ENCODE measurements at places on chromosomes 4 and X. TPM values are rescaled to one million over a fixed set of nuclear protein-coding genes. Genes with fewer than 3 reads are reported as not detected.

Gene FOXO4
- total RNA-seq, result 3.7 TPM

Gene ARHGEF38
- not detected for total RNA-seq

Gene SMARCA1
- total RNA-seq, result 8.0 TPM

Gene JADE3
- 5.2 TPM for total RNA-seq

Gene TRIM61
- not detected for total RNA-seq

Gene UGT2A1
- not detected for total RNA-seq

Gene MAPK10
- total RNA-seq, result 0.07 TPM

Gene PLAC8
- total RNA-seq, result 2.1 TPM

Gene CFAP47
- total RNA-seq, result not detected

Gene TMSB15C
- total RNA-seq, result 1.3 TPM

Gene MAGEC2
- not detected for total RNA-seq

Gene BGN
- total RNA-seq, result 6.0 TPM

Gene SLIT2
- total RNA-seq, result 2.4 TPM

Gene LINC00632
- 2.3 TPM for total RNA-seq

Gene IRS4
- total RNA-seq, result not detected

Gene SHISA3
- 14.3 TPM for total RNA-seq

Gene NEUROG2
- not detected for total RNA-seq

Gene TGIF2LX
- not detected for total RNA-seq

Gene GLOD5
- not detected for total RNA-seq

Gene SFRP2
- not detected for total RNA-seq

Gene P2RY4
- not detected for total RNA-seq

Gene RAB41
- not detected for total RNA-seq

Gene SHROOM2
- total RNA-seq, result 5.1 TPM

Gene CTAG1B
- not detected for total RNA-seq

Gene PI4K2B
- total RNA-seq, result 25.6 TPM

Gene ANXA10
- not detected for total RNA-seq

Gene BST1
- total RNA-seq, result 61.7 TPM

Gene TCEAL7
- 5.3 TPM for total RNA-seq

Gene GPM6B
- 0.25 TPM for total RNA-seq

Gene ARR3
- total RNA-seq, result not detected

Gene AKAP14
- total RNA-seq, result not detected

Gene SPANXB1
- not detected for total RNA-seq

Gene SCRG1
- total RNA-seq, result not detected

Gene TLR3
- total RNA-seq, result 8.1 TPM

Gene PAGE2B
- total RNA-seq, result not detected

Gene CDKL5
- total RNA-seq, result 1.9 TPM

Gene PPP1R2C
- total RNA-seq, result not detected

Gene F11
- total RNA-seq, result not detected

Gene MAGED1
- total RNA-seq, result 77.5 TPM

Gene USP46
- total RNA-seq, result 8.4 TPM

Gene KLB
- under 0.01 TPM for total RNA-seq

Gene TMEM35A
- 1.8 TPM for total RNA-seq

Gene PFKFB1
- total RNA-seq, result not detected

All from mammary microvascular endothelial cell (primary cell).